ENCODE measurements at places on chromosomes 13 and 19.

DNA sequence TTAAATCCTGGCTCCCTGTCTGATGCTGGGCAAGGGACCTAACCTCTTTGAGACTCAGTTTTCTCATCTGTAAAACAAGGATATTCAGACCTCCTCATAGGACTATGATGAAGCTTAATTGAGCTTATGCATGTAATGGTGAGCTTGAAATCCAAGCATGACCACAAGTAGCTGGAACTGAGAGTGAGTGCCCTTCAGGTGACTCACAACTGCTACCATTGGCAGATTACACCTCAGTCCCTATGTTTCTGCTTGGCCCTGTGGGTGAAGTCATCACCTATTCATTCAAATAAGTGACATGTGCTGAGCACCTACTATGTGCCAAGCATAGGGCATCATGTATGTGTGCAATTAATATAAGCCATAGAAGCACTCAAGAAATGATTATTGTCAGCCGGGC lies 25.7 kb downstream of the NOVA2 start:
- no peak for DNase-seq

GRCh38 chr13:94168783-94169453 lies 310.6 kb downstream of the DCT start:
- peak; percentile 16 for DNase-seq

GRCh38 chr13:74200081-74200480 lies 65.9 kb upstream of the KLF12 start:
- no peak for DNase-seq

DNA sequence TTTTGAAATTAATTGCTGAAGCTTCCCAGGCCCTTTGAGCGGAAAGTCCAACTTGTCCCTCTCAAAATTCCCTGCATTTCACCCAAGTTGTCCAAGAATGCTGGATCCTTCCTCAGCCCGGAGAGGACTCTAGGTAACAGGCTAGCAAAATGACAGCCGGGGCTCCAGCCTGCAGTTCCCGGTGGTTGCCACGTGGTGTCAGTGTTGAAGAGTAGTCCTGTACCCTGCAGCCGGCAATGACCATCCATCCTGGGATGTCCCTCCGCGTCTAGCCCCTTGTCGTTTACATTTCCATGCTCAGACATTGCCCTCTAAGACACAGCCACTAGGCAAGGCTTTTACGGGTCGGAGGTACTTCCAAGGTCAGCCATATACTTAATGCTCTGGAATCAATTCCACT lies 31.4 kb upstream of the MTIF3 start:
- DNase-seq: no peak

- DNase-seq: no peak
Observed at GRCh38 chr13:95570016-95570415, 17.5 kb downstream of the CLDN10 start.

DNA sequence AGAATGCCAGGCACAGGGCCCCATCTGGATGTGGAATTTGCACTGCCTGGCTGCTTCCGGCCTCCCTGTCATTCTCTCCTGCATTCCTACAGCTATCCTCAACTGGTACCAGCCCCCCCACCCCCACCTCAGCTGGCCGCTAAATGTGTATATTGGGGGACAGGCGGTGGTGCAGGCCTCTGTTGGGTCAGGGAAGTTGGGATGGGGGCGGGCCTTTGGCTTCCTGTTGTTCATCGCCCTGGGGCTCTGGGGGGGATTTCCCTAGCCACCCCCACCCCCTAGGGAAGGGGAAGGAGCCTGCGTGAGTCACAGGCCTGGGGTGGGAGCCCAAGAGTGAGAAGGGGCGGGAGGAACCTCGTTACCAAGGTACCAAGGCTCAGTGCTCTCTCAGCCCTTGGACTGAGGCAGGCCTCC lies 10.6 kb downstream of the POU2F2 start:
- peak; percentile 51 for DNase-seq

DNA sequence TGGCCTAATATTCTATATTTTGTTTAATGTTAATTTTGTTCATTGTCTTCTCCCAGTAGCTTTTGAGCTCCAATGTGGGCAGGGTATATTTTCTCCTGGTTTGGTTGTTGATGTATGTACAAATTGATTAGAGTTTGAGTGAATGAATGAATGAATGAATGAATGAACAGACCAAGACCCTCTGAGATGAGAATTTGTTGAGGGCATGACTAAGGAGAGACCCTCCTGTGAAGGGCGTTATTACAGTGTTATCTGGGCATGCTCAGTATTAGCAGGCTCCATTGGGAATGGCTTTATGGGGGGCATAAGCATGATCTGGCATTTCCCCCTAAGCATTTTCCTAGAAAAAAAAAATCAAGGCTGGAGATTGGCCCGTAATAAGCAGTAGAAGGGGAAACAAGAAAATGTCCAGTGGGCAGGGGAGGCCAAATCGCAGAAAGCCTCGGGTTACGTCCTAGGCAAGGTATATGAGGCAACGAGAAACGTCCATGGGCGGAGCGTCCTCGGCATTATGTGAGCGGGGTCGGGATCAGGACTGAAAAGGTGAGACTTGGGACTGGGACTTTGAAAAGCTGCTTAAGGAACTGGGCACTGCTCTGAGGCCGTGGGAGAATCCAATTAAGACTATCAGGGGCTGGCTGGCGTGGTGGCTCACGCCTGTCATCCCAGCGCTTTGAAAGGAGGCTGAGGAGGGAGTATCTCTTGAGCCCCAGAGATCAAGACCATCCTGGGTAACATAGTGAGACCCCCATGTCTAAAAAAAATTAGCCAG lies 904 bp upstream of the ARHGAP33 start:
- DNase-seq: no peak

DNA sequence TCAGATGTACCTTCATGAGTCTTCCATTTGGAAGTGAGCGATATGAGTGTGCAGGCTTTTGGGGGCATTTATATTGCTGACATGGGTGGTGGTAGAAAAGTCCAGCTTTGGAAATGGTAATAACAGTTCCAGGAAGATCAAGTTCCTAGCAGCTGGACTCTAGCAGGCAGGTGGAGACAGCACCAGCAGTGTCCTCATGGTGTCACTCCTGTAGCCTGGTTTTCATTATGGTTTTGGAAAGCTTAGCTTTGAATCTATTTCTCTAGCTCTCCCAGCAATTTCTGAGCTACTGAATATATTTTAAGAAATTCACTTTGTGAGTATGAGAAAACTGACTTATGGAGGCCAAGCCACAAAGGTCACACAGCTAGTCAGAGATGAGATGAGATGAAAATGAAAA lies 523.2 kb upstream of the HTR2A start:
- DNase-seq: peak; percentile 40

GRCh38 chr13:71513411-71514033 lies 353.5 kb downstream of the DACH1 start:
- DNase-seq: no peak

- DNase-seq: no peak
Observed at GRCh38 chr13:105340061-105340606, 1195.3 kb downstream of the EFNB2 start.

- no peak for DNase-seq
Observed at GRCh38 chr13:48405875-48406274, 7.0 kb downstream of the LPAR6 start.

DNA sequence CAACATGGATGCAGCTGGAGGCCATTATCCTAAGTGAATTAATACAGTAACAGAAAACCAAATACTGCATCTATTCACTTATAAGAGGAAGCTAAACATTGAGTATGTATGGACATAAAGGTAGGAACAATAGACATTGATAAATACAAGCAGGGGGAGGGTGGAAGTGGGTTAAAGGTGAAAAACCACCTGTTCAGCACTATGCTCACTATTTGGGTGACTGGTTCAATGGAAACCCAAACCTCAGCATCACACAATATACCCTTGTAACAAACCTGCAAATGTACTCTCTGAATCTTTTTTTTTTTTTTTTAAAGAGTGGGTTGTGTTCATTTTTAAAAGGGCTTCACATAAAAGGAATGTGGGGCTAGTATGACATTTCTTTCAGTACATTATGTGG lies 26.9 kb upstream of the CPB2 start:
- no peak for DNase-seq

- DNase-seq: no peak
Observed at GRCh38 chr13:98054301-98054700, 88.6 kb upstream of the FARP1 start.

- DNase-seq: peak; percentile 50
Observed at GRCh38 chr13:36673838-36674326, at the start of gene SERTM1. TSS of gene SERTM1 (plus strand) at chr13:36674020. CDS start at chr13:36695079, 21,059 bp downstream.

- DNase-seq: no peak
Observed at GRCh38 chr19:293436-294110, 2.4 kb upstream of the PLPP2 start.

- DNase-seq: peak; percentile 62
Observed at GRCh38 chr19:3374369-3375112, 8.2 kb downstream of the NFIC start.

DNA sequence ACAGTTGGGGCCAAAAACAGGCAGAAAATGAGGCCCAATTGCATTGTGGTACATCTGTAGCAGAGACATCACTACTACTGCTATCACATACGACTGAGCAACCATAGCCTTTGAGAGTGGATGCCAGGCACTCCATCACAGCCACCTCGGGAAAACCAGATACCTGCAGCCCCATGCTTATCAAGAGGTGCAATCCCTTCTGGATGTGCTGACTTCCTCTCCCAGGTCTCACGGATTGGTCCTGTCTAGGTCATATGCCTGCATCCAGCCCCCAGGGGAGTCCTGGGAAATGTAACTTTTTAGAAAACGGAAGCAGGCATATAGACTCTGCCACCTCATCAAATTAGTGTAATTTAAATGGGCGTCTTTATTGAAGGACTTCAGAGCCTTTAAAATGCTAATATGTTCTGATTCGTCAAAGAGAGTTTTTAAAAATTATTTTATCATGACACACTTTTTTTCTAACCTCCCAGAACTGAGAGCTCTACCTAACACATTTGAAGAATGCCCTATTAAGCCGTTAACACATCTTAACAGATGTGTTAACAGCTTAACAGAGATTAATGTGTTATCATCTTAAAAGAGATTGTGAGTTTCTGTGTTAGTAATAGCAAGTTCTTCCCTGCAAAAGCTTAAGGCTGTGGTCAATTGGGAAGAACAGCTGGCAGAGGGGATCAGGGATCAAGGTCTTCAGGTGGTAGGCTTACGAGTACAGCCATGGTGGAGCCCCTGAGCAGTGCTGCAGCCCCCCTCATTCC lies 63.9 kb downstream of the DLEU7 start:
- DNase-seq: no peak

- peak; percentile 96 for DNase-seq
Observed at GRCh38 chr13:30132623-30133553, 174.5 kb downstream of the KATNAL1 start.

DNA sequence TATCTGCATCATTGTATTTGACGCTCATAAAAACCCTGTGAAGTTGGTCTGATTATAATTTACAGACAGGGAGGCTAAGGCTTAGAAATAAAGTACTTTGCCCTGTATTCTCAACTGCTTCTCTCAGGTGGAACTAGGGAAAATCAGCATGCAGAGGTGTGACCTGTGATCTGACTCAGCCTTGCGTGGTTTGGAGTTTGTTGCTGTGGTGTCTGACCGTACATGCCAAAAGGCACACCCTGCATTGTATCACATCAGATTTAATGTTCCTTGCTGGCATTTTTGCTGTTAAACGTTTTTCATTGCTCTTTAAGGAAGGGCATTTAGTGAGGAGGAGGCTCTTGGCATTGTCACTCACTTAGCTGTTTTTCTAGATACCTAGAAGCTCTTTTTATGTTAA lies 58.8 kb upstream of the C1QTNF9B start:
- DNase-seq: no peak

DNA sequence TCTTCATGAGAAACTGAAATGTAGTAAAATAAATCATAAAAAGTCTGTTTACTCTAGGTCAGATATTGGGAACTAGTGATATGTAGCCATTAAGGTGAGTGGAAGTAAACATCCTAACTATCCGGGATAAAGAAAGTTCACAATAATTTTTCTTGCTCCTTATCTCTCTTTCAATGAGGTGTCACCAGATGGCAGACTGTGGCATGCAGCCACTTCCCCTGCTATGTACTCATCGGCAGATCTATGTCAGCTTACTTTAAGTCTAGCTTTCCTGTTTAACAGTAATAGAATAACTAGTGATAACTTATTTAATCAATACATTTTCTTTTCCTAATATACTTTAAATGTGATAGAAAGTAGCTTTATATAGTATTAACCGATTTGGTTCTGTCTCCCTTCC lies 181.9 kb downstream of the NDFIP2 start:
- DNase-seq: no peak

DNA sequence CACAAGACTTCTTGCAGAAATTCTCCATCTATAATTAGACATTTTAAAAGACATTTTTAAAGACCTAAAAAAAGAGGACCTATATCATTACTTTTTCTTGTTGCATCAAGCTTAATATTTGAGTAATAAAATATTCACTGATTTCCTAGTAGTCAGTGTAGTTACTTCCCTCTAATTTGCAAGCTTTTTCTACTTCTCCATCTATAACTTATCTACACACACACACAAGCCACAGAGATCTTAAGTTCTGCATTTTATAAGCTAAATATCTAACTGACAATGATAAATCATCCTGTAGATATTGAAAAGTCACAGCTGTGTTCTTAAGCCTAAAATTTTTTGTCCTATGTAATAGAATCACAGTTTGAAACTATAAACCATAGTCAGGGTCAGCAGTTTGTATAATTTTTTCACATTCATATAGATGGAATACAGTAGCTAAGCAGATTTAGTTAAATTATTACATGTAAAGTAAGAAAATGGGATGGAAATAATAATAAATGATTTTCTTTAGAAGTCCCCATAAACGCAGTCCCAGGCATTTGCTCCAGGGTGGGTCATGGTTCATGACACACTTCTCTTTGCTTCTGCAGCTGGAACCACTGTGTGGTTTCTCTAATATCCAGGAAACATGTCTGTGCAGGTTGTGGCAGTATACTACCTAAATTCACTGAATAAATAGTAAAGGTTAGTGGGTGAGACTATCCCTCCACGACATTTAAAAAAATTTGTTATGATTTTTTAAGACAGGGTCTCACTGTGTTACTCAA lies 60.2 kb downstream of the ESD start:
- no peak for DNase-seq

GRCh38 chr13:50320271-50320862 lies 305.1 kb downstream of the KCNRG start:
- no peak for DNase-seq

- peak; percentile 75 for DNase-seq
Observed at GRCh38 chr13:53090461-53090860, 61.8 kb downstream of the OLFM4 start.

GRCh38 chr13:75469047-75469446 lies 12.9 kb downstream of the TBC1D4 start:
- DNase-seq: no peak

DNA sequence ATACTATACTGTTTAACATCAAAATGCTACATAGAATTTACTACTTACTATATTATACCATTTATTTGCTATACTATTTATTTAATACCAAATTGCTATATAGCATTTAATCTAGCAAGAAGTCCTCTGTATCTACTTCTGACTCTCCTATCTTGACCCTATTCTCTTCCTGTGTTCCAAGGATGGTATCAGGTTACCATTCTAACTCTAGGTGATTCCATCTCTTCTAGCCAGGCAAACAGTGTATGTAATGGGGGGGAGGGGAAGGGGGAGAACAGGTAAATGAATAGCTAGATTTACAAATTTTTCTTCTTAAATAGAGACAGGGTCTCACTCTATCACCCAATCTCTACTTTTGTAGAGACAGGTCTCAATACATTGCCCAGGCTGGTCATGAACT lies 200.3 kb downstream of the DIAPH3 start:
- DNase-seq: no peak

GRCh38 chr19:11130824-11131455 lies 24.6 kb downstream of the SPC24 start:
- DNase-seq: peak; percentile 79

- DNase-seq: no peak
Observed at GRCh38 chr13:98595134-98595533, 18.2 kb upstream of the STK24 start.
